ENCODE measurements at places on chromosomes 7 and 10. TPM values are rescaled to one million over a fixed set of nuclear protein-coding genes. Genes with fewer than 3 reads are reported as not detected.

The OR2A42 gene
- not detected for total RNA-seq

The EN2 gene
- not detected for total RNA-seq

The TDRD1 gene
- total RNA-seq: 0.49 TPM

The SUN3 gene
- not detected for total RNA-seq

The CYP3A7 gene
- not detected for total RNA-seq

The HERPUD2 gene
- total RNA-seq: 62.4 TPM

The RNF133 gene
- total RNA-seq: not detected

The OPN4 gene
- not detected for total RNA-seq

The CFAP58 gene
- total RNA-seq: not detected

The H2BK1 gene
- total RNA-seq: 1.8 TPM

The MYO3A gene
- not detected for total RNA-seq

The SEPTIN14 gene
- total RNA-seq: not detected

The ZNF736 gene
- total RNA-seq: 35.8 TPM

The ERLIN1 gene
- 8.3 TPM for total RNA-seq

The ENTPD1 gene
- 22.7 TPM for total RNA-seq

The LCOR gene
- 51.8 TPM for total RNA-seq

The CUZD1 gene
- 3.4 TPM for total RNA-seq

The TES gene
- total RNA-seq: 116 TPM

The C10orf67 gene
- total RNA-seq: not detected

Measured in naive thymus-derived CD4-positive, alpha-beta T cell (primary cell).